ENCODE measurements at places on chromosomes 6 and 20.

DNA sequence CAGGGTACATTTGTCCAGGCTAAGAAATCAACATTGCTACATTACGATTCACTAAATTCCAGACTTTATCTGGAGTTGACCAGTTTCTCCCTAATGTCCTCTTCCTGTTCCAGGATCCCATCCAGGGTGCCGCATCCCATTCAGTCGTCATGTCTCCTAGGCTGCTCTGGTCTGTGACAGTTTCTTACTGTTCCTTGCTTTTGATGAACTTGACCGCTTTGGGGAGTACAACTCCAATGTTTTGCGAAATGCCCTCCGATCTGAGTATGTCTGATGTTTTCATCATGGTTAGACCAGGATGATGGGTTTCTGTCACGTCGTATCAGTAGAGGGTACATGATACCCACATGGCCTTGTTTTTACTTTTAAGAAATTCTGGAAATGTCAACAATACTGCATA, 62.2 kb downstream of the CTCFL start:
- H3K36me3 ChIP-seq, result no peaks in the 10 kb centered on the region
- no peak for DNase-seq
- peaks cover 4% of the 10 kb centered on the region for H3K27me3 ChIP-seq
- H3K4me1 ChIP-seq, result no peaks in the 10 kb centered on the region

DNA sequence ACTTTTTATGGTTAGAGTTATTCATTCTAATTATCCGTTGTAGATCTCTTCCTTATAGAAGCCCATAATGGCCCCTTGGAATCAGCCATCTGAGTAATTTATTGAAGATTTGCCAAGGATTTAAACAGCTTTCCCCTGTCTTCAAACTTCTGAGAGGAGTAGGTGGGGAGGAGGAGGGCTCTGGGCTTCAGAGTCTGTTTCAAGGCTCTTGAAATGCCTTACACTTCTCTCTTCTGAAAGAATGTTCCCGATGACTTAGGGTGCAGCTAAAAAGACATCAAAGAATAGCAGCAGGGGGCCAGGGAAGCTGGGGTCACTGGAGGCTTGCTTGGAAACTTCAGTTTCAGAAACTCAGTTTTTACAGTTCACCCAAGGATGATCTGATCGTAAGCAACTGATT, 165.3 kb downstream of the ZDHHC14 start:
- peaks cover 40% of the 10 kb centered on the region for H3K36me3 ChIP-seq
- H3K27ac ChIP-seq, result no peak overlapping the region
- H3K4me3 ChIP-seq, result no peak overlapping the region

DNA sequence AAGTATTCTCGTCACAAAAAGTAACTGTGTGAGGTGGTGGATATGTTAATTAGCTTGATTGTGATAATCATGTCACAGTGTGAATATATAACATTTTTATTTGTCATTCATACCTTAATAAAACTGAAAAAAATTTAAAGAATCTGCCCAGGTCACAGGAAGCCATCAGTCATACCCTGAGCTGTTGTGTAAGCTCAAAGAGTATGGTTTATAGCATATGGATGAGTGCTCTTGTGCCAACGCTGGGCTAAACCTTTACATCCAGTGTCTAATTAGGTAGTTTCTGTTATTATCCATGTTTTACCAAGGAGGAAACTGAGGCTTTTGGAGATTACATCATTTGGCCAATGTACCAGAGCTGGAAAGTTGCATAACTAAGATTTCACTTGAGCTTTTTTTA, 11.4 kb downstream of the PKIG start:
- no peak overlapping the region for H3K27ac ChIP-seq
- no peak overlapping the region for H3K4me3 ChIP-seq
- DNase-seq, result no peak
- no peaks in the 10 kb centered on the region for H3K27me3 ChIP-seq
- H3K4me1 ChIP-seq, result peaks cover 7% of the 10 kb centered on the region

DNA sequence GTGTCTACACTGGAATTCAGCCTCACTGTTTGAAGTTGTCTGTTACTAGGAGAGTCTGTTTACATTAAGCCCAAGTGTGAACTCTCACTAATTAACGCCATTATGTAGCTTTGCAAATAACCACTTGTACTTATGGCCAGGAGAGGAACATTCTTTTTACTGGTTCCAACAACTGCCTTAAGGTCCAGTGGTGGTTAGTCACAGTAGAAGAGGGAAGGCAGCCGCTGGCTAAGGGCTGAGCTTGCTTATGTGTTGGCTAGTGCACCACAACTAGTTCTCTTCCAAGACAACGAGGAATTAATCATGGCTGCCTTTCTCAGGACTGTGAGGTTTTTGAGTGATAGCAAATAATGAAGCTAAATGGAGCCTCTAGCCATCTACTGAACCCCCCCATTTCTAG, 14.9 kb upstream of the SLC22A23 start:
- H3K4me3 ChIP-seq, result no peak overlapping the region
- H3K27me3 ChIP-seq, result peaks cover 8% of the 10 kb centered on the region
- no peak for DNase-seq
- H3K36me3 ChIP-seq, result no peaks in the 10 kb centered on the region
- no peaks in the 10 kb centered on the region for H3K4me1 ChIP-seq

GRCh38 chr6:4102687-4103244, 23.8 kb upstream of the FAM217A start:
- H3K4me1 ChIP-seq, result no peaks in the 10 kb centered on the region
- no peak for DNase-seq
- peaks cover 7% of the 10 kb centered on the region for H3K27me3 ChIP-seq

- peaks cover 19% of the 10 kb centered on the region for H3K27me3 ChIP-seq
- peaks cover 23% of the 10 kb centered on the region for H3K4me1 ChIP-seq
- no peak overlapping the region for H3K27ac ChIP-seq
- H3K4me3 ChIP-seq, result no peak overlapping the region
Measured at GRCh38 chr6:148771212-148771601, 24.4 kb downstream of the UST start.

DNA sequence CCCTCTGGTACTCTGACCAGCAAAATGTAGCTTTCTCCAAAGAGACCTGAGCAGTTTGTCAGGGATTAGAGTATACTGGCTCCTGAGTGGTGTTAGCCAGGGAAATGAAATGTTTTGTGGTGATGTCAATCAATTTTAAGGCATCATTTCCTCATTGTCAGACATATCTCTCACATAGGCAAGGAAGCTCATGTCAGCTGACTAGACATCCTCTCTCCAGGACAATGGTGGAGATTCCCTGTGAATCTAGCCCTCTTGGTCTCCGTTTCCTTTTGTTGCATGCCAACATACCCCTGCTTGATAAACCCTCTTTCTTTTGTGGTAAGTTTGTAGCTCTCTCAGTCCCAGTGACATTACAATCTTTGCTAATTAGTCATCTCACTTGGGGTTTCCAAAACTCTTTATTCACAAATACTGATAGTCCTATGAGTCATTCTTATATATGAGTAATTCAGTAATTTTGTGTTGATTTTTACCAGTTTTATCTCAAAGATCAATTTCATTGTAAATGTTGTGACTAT, 135.6 kb upstream of the PTPRK start:
- H3K27me3 ChIP-seq, result no peaks in the 10 kb centered on the region
- H3K36me3 ChIP-seq, result no peaks in the 10 kb centered on the region
- DNase-seq, result peak; percentile 42
- H3K4me1 ChIP-seq, result peaks cover 16% of the 10 kb centered on the region
- H3K4me3 ChIP-seq, result no peak overlapping the region
- no peak overlapping the region for H3K27ac ChIP-seq

DNA sequence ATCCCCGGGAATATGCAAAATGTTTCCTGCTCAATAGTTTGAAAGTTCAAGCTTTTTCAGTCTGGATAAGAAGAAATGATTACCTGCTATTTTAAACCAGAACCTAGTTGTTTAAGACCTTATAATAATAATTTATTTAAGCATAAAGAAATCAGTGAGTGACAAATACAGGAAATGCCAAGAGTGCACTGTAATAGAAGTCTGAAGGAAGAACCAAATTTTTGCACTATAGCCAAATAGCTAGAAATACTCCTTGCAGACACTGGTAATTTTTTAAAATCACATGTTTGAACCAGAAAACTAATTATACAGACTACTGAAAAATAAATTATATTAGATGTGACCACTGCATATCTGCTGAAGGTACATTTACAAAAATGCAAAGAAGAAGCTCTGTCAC, 93.2 kb downstream of the MMS22L start:
- no peak overlapping the region for H3K4me3 ChIP-seq
- H3K27me3 ChIP-seq, result no peaks in the 10 kb centered on the region
- no peak for DNase-seq
- H3K36me3 ChIP-seq, result peaks cover 9% of the 10 kb centered on the region
- H3K27ac ChIP-seq, result no peak overlapping the region

DNA sequence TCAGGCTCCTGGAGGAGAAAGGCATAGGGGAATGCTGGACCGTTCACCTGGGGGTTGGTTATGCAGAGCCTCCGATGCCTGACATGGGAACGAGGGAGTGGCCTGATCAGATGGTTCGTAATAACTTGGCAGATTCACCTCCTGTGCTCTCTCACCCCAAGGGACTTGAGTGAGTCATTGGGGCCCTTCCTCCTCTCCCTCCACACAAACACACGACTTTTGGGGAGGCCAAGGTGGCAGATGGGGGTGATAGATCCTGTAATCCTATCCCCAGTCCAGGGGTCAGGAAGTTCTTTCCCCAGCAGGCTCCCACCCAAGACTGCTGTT, 45.6 kb upstream of the ARFGEF2 start:
- no peak overlapping the region for H3K4me3 ChIP-seq
- no peaks in the 10 kb centered on the region for H3K27me3 ChIP-seq

Measured in activated CD8-positive, alpha-beta memory T cell treated with anti-CD3 and anti-CD28 coated beads, Interleukin-2, amount 10 ng/mL, durations not matched to agents 7 days and 5 days (primary cell).